ENCODE measurements at places on chromosomes 1 and 21. TPM values are rescaled to one million over a fixed set of nuclear protein-coding genes. Genes with fewer than 3 reads are reported as not detected.

GRCh38 chr1:245541369-245541768 is 386.6 kb downstream of the KIF26B start:
- no peaks in the 10 kb centered on the region for H3K4me1 ChIP-seq
- no peak overlapping the region for H3K4me3 ChIP-seq

- H3K4me1 ChIP-seq, result no peaks in the 10 kb centered on the region
- no peaks in the 10 kb centered on the region for H3K36me3 ChIP-seq
- no peak overlapping the region for H3K27ac ChIP-seq
- H3K4me3 ChIP-seq, result no peak overlapping the region
- H3K27me3 ChIP-seq, result no peaks in the 10 kb centered on the region
These were observed 6.3 kb downstream of the C1orf74 start for GRCh38 chr1:209778102-209778501.

- H3K27me3 ChIP-seq, result no peaks in the 10 kb centered on the region
- no peaks in the 10 kb centered on the region for H3K36me3 ChIP-seq
- no peaks in the 10 kb centered on the region for H3K4me1 ChIP-seq
- no peak overlapping the region for H3K4me3 ChIP-seq
These were observed 200.9 kb downstream of the DISC1 start for GRCh38 chr1:231827337-231828105.

DNA sequence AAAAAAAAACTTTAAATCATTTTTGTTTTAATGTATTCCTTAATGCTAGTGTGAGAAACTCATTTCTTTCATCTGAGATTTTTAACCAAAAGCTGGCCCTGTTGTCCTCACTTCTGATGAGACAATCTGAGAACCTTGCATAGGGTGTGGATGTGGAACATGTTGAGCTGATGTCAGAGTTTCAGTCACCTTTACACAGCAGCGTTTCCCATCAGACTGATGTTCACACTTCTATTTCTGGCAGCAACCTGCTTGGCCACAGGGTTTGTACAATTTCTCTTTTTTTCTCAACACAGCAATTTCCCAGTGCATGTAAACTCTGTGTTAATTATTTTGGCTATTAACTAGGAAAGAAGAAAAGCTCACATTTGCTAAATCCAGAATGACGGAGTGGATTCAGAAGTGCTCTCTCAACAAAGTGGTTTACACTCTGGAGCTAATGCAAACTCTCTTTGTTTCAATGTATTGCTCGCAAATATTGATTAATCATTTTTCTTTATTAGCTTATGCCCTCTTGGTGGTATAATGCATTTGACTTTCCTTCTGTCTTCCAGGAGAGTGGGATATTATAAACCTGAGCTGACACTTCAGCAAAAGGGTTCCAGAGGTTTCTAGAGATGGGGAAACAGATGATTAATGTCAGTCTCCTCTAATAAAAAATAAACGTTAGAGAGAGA is 70.5 kb upstream of the HSPA13 start:
- no peaks in the 10 kb centered on the region for H3K36me3 ChIP-seq
- H3K4me1 ChIP-seq, result 0 out of 2 replicates have a peak, but pooled peaks cover 8% of the 10 kb centered on the region
- H3K27ac ChIP-seq, result no peak overlapping the region
- H3K4me3 ChIP-seq, result no peak overlapping the region

DNA sequence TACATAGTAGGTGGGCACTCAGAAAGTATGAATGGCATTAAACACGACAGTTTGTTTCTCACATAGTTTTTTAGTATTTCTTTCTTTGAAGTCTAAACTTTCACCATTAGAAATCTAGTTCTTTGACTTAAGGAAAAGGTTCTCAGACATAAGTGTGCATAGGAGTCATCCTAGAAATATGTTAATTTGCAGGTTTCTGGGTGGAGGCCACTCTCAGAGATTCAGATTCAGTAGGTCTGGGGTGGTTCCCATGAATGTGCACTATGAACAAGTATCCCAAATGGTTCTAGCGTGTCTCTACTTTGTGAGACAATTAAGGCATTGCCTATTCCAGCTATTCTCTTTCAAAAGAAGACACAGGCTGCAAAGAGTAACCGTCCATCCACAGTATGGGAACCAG is 119.3 kb downstream of the NGF start:
- no peaks in the 10 kb centered on the region for H3K27me3 ChIP-seq
- no peak overlapping the region for H3K27ac ChIP-seq
- H3K36me3 ChIP-seq, result no peaks in the 10 kb centered on the region
- no peak for DNase-seq
- peaks cover 18% of the 10 kb centered on the region for H3K4me1 ChIP-seq
- no peak overlapping the region for H3K4me3 ChIP-seq

DNA sequence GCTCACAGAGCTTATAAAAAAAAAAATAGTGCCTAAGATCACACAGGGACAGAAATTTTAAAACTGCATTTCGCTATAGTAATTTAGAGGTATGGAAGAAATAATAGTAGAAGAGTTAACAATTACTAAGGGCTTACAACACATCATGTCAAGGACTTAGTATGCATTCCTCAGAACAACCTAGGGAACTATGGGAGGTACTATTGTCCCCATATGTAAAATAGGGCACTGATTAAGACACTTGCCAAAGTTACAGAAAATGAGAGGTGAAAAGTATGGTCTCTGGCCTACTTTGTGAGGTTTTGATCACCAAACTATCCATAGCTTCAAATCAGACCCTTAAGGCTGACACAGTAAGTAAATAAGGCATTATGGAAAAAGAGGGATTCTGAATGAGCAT is 4.7 kb downstream of the FRRS1 start:
- H3K4me1 ChIP-seq, result peaks cover 2% of the 10 kb centered on the region
- H3K4me3 ChIP-seq, result no peak overlapping the region
- peaks cover 5% of the 10 kb centered on the region for H3K36me3 ChIP-seq
- no peaks in the 10 kb centered on the region for H3K27me3 ChIP-seq

GRCh38 chr1:10606064-10606463 is 131.3 kb downstream of the PEX14 start:
- H3K27ac ChIP-seq, result 0 out of 2 replicates have a peak overlapping the region, but pooled peaks have one; percentile 61
- no peaks in the 10 kb centered on the region for H3K27me3 ChIP-seq
- H3K36me3 ChIP-seq, result no peaks in the 10 kb centered on the region
- no peaks in the 10 kb centered on the region for H3K4me1 ChIP-seq
- no peak overlapping the region for H3K4me3 ChIP-seq
- DNase-seq, result no peak

Gene TARBP1
- 18.8 TPM for total RNA-seq

Gene MFAP2
- 129 TPM for total RNA-seq

Gene TFF2
- not detected for total RNA-seq

Data from GM23338 (cell line).